ENCODE measurements at places on chromosomes 4 and X.
A peak's percentile ranks its signal among the peaks of the same experiment; 100 is the strongest.

- DNase-seq = no peak
Measured at GRCh38 chr4:56941403-56941802, 33.7 kb downstream of the REST start.

DNA sequence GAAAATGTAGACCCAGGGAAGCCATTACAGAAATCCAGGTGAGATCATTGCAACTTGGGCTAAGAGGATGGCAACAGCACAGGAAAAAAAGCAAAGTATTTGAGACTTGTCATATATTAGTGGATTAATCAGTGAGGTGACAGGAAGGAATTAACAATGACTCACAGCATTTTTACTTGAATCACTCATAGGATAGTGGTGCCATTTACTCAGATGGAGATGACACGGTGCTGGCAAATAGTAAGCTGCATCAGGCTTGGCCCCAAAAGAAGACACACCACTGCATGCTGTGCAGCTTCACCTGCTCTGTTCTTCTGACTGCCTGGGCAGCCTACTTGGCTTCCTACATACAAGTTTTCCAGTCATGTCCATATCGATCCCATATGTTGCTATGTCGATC, 144.8 kb downstream of the FRYL start:
- no peak for DNase-seq

DNA sequence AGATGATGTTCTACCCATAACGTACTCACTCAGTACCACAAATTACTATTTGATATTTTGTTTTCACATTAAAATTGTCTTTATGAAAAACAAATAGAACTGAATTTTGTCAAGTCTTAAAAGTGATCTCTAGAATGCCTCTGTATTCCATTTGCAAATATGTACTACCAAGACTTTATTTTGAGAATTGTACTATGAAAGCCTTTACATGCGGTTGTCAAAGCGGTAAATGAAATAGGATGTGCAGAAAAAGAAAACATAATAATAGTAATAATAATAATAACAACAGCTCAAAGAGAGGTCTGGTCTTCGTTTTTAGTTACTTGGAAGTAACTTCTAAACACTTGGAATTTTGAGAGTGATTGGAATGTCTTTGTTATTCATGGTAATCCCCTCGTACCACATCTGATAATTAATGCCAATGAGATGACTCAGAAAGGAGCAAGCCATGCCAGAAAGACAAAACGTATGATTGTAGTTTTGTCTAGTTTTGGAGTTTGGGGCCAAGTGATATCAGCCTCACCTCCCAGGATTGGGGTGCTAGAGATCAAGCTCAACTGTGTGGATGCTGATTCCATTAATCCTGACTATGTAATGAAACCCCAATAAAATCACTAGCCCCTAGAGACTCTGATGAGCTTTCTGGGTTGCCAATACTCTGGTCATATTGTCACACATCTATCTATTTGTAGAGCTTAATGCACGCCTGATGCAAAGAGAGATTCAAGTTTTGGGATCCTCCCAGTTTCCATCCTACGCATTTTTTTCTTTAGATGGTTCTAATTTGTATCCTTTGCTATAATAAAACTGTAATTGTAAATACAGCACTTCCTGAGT, 20.2 kb upstream of the CTSO start:
- DNase-seq = no peak

GRCh38 chrX:105650986-105651385, 171.4 kb upstream of the NRK start:
- DNase-seq = no peak

GRCh38 chr4:11719879-11720278, 291.2 kb upstream of the HS3ST1 start:
- DNase-seq = no peak

GRCh38 chr4:2943364-2944090, 19.7 kb downstream of the NOP14 start:
- DNase-seq = no peak

- DNase-seq = no peak
Measured at GRCh38 chrX:154317391-154317995, 21.9 kb downstream of the TKTL1 start.

DNA sequence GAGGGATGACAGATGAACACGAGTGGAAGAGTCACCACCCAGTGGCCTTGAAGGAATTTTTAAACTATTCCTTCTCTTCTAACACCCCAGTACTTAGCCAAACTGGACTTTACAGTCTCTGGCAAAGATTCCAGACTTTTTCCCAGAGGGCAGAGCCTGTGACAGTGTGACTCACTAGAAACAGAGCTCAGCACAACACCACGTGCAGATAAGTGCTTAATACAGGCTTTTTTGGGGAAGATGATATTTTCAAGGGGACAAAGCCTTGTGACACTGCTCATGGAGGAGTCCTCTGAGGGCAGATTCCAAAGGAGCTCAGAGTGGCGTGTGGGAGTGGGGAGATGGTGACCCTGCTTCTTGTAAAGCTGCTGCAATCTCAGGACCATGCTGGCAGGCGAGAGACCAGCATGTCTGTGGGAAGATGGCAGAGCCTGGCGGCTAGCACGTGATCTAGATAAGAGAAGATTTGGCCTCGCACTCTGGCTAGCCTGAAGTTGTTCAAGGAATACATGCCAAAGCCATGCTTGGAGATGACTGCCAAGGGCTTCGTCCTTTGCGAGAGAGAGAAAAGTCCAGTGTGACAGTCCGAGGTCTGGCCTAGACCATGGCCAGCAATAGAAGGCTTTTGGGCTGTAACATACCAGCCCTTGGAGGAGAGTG, 2.4 kb downstream of the RAB33A start:
- no peak for DNase-seq

DNA sequence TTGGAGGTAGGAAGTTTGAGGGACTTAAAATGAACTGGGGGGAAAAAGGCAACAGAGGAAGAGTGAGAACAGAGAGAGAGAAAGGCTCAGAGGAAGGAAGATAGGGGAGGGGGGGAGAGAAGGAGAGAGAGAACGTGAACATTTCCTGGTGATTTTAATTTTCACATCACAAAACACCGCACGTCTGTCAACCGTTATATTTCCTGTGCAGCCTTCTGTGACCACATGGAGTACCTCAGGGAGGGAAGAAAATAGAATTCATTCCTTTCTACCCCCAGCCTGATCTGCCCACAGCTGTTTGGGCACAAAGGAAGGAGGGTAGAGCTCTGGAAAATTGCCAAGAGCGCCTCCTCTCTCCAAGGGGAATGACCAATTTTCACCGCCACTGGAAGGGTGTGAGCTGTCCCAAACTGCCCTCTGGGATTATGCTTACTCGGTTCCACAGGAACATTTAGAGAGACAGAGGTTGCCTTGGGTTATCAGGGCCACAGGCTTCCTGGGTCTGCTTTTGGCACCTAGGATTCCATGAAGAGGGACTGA, 135.7 kb upstream of the MAMLD1 start:
- no peak for DNase-seq

- DNase-seq = no peak
Measured at GRCh38 chr4:82138374-82138773, 235.4 kb downstream of the HNRNPD start.

DNA sequence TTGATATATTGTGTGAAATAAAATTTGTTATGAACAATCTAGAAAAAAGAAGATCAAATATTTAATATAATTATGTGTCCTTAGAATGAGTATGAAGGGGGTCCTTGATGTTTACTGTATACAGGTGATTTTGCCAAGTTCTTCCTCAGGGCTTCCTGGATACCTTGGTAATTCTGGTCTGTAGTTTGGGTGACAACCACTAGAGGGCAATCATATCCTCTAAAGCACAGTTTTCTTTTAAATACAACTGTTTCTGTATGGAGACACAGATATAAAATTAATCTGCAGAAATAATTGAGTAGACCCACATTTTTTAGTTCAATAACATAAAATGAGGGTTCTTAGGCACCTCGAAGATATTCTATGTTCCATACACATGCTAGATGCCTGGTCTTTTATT, 157.7 kb downstream of the SPANXN1 start:
- DNase-seq = peak; percentile 8

DNA sequence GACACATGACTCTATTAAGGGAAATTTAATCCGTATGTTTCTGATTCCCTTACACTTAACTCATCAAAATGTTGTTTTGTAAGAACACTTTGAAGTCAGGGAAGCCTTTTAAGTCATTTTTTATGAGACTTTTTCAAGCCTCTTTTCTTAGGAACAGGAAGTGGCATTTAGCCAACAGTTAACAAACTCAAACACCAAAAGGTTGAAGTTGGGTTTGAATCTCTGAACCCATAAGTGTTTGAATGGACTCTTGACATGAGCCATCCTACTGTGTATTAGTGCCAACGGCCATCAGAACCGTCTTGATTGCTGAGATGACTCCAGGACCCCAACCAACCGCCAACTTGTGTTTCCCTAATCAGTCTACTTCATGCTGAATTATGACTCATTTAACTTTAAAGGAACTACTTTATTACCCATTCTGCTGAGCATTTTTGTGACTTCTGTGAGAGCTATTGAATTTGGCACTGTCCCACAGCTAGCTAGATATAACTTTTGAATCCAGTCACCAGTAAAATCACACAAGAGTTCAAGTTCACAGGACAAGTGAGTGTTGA, 209.1 kb upstream of the FAT1 start:
- no peak for DNase-seq

- no peak for DNase-seq
Measured at GRCh38 chr4:10094841-10095240, 21.8 kb downstream of the WDR1 start.

DNA sequence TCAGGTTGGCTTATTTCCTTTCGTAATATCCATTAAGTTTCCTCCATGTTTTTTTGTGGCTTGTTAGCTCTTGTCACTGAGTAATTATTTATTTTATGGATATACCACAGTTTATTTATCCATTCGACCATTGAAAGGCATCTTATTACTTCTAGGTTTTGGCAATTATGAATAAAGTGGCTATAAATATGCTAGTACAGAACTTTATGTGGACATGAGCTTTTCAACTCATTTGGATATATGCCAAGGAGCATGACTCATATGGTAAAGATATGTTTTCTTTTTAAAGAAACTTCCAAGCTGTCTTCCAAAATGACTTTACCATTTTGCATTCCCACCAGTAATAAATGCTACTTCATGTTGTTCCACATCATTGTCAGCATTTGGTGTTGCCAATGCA, 803.6 kb downstream of the GLUD2 start:
- DNase-seq = no peak

DNA sequence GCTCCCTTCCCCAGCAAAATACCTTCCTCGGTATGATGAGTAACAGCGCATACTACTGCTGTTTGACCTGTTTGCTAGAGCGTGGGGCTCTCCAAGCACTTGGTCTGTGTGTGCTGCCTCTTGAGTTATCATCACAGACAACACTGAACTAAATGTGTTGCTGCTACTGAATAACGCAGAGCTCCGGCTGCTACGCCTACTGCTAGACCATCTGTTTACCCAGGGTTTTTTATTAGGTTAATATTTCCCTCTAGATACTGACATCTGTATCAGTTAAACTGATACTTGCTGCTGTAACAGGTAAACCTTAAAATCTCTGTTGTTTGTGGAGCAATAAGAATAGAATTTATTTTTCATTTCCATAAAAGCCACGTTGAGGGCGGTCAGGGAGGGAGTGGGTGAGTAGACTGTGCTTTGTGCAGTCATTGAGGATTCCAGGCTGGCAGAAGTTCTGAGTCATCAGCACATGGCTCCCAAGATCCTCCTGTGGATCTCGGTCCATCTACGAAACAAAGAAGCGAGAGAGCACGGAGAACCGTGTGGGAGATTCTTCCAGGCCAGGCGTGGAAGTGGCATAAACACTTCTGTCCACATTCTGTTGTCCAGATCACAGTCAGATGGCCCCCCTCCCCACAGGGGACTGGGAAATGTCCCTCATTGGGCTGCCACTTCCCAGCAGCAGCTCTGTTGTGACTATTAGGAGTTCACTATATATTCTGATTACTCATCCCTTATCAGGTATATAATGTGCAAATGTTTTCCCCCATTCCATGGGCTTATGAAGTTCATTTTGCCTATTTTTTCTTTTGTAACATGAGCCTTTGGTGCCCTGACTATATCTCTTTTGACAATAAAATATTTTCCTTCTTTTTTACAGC, 14.1 kb downstream of the GRK4 start:
- DNase-seq = no peak

- DNase-seq = no peak
Measured at GRCh38 chrX:40092808-40093435, 4.8 kb downstream of the BCOR start.

DNA sequence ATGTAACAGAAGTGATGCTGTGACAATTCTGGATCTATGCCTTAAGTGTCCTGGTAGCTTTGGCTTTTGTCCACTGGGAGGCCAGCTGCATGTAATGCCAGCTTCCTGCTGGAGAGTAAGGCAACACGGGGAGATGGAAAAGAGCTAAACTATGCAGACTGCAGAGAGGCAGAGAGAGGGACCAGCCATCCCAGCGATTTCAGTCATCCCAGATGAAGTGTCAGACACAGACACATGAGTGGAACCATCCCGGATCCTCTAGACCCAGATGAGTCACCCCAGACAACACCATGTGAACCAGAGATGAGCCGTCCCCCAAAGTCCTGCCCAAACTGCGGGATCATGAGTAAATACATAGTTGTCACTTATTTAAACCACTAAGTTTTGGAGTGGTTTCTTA, 14.6 kb downstream of the SRPX start:
- DNase-seq = no peak

DNA sequence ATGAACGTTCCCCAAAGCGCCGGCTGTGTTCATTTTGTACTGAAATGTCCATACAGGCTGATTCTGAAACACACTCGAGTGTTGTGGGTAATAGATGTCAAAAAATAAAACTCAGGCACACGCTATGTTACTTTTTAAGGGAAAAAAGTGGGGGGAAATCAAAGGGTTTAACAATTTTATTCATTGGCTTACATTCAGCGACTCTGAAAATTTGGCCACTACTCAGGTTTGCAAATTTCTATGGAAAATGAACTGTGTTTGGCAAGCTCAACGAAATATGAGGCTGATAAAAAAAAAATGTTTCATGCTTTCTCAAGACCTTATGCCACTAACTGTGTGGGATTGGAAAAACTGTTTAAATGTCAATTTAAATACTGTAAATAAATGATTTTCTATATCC, 18.5 kb downstream of the AMELX start:
- DNase-seq = no peak

GRCh38 chr4:47061435-47061834, 30.1 kb downstream of the GABRB1 start:
- no peak for DNase-seq

- no peak for DNase-seq
Measured at GRCh38 chr4:121353213-121353612, 27.6 kb downstream of the QRFPR start.

DNA sequence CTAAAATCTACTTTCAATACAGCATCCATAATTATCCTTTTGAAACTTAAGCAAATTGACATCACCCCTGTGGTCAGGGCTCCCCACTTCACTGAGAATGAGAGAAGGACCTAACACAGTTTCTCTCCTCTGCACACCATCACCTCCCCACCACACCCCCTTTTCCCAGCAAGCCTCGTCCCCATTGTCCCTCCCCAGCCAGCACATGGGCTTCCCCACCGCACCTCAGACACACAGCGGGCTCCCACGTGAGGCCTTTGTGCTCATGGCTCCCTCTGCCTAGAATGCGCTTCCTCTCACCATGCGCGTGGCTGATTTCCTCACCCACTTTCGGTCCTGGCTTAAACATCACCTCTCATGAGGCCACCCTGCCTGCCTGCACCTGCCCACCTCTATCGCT, 639.0 kb upstream of the FRG1 start:
- no peak for DNase-seq

Measured in NCI-H1930 (cell line).